Cortex of kidney (tissue), 1 donor: ENCODE measurements at places on chromosomes 2 and 18.

- DNase-seq = no peak
Observed at GRCh38 chr2:151727593-151728552, 6.4 kb downstream of the NEB start.

DNA sequence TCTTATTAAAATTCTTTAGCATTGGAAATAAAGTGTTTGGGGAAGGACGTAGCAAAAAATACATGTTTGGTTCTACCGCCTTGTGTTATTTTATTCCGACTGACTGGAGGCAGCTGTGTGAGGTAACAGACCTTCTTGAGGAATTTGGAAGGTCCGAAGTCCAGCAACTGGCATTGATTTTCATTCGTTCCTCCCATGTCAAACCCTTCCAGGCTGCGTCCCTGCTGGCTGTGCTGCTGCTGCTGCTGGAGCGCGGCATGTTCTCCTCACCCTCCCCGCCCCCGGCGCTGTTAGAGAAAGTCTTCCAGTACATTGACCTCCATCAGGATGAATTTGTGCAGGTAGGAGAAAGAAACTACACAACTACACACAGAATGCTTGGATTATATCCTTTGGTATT is 21.8 kb downstream of the CNDP1 start:
- no peak for DNase-seq

- DNase-seq = no peak
Observed at GRCh38 chr2:11396467-11397445, 52.3 kb upstream of the ROCK2 start.

- no peak for DNase-seq
Observed at GRCh38 chr2:239236043-239236807, 164.6 kb downstream of the HDAC4 start.

DNA sequence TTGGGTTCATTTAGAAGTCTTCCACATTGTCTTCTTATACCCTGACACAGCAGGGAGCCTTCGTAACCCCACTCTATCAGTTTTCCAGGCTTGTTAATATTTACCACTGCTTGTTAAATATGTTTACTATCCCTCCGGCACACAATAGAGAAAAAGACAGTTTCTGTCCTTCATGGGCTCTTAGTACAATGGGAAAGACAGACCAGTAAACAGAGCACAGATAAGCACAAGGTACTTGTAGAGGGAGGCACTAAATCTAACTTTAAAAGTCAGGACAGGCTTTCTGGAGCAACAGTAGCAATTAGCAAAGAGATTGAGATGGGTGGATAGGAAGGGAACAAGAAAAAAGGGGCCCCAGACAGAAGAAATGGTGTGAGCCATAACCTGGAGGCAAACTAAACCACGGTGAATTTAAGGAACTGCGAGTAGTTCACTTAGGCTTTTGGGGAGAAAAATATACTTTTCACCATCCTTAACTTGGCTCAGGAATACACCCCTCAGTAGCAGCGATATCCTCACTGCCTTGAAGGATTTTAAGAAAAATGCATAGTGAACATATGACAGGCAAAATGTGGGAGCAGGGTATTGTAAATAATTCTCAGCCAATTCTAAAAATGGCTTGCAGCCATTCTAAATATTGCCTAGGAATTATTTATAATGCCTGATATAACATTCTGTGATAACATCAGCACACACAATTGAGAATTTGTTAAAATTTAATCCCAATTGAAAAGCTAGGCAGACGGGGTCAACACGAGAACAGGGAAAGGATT is 383.7 kb downstream of the CDH2 start:
- DNase-seq = no peak

DNA sequence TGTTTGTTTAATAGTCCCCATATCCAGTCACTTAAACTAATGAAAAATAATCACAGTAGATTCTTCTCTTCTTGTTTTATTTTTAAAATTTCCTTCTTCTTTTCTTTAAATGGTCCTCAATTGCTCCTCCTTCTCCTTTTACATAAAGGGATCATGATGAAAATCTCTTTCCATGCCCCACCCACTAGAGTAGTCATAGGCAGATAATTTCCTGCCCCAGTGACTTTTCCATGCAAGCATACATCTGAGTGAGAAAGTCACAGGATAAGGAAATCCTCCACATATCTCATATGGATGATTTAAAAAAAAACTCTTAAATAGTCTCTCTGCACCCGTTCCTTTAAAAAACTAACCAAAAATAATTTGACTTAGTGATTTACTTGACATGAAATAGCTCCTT is 552.3 kb upstream of the SETBP1 start:
- no peak for DNase-seq

GRCh38 chr2:215019521-215020145 is 118.8 kb downstream of the ABCA12 start:
- DNase-seq = no peak

GRCh38 chr2:64262071-64262470 is 117.9 kb upstream of the PELI1 start:
- DNase-seq = no peak

- no peak for DNase-seq
Observed at GRCh38 chr2:203740871-203741281, 34.4 kb downstream of the CD28 start.

GRCh38 chr2:202757339-202757738 is 114.2 kb downstream of the ICA1L start:
- DNase-seq = no peak
